ENCODE measurements at places on chromosomes 1 and 21.

DNA sequence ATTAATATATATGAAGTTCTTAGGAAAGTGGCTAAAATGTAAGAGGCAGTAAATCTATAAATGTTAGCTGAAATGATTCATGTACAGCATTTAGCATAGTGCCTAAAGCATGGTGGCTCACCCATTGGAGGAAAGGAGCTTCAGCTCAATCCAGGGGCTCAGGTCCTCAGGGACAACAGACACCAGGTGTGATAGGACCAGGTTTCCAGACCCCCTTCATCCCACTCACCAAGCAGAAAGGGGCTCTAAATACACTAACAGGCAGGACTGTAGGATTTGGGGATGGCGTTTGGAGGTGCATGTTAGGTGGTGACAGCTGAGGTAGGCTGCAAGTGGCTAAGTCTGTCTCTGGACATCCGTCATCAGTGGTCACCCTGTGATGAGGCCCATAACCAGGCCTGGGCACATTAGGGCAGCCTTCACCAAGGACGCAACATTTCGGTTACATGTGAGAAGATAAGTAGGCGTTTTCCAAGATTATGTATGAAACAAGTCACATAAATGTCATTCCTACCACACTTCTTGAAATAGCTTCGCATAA is 233.1 kb downstream of the C1orf94 start:
- no peak for DNase-seq

- no peak for DNase-seq
Measured at GRCh38 chr1:3842912-3843311, 14.1 kb downstream of the CEP104 start.

- no peak for DNase-seq
Measured at GRCh38 chr1:59076612-59077011, 220.3 kb upstream of the FGGY start.

GRCh38 chr1:90513956-90514355 is 203.1 kb downstream of the BARHL2 start:
- DNase-seq: no peak

- no peak for DNase-seq
Measured at GRCh38 chr1:168643152-168643551, 66.7 kb downstream of the XCL1 start.

DNA sequence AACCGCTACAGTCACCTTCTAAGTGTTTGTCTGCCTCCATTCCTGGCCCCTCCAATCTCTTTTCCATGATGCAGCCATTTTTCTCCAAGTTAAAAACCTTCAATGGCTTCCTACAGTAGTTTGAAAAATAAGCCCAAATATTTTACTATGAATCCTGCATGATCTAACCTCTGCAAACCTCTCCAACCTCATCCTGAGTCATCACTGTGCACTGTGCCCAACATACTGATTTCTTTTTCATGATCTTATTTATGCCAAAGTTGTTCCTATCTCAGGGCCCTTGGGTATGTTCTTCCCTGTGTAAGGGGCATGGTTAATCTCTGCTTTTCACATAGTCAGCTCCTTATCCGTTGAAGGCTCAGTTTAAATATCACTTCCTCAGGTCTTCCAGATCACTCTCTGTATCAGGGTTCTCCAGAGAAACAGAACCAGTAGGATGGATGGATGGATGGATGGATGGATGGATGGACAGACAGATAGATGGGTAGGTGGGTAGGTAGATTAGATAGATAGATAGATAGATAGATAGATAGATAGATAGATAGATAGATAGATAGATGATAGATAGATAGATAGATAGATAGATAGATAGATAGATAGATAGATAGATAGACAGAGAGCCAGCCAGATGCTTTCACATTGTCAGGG is 18.1 kb upstream of the PTPN14 start:
- no peak for DNase-seq

- DNase-seq: no peak
Measured at GRCh38 chr1:102434421-102434820, 437.7 kb upstream of the OLFM3 start.

DNA sequence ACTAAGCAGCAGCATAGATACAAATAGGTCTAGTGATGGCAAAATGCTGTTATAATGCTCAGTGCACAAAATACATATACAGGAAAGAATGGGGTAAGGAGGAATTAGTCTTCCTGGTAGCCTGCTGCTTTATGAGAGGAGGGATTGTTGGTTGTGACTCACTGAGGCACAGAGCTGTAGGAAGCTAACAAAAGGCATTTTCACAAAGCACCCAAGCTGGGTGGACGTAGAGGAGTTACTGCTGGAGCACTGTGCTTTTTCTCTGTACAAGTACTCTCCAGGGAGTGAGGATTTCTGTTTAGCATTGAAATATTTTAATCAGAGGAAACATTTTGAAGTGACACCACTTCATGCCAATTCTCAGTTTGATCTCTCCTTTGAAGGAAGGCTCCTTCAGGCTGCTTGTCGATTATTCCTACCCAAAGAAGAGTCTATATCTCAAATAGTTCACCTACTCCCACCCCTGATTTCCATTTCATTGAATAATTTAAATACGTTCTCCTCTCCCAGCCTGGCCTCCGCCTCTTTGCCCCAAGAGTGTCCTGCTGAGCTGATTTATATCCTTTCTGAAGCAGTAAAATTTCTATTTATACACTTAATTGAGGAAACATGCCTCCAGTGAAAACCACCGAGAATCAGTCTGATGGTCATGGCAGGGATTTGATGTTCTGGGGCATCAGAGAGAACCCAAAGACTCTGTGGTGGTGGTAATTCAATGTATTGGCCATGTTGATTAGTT is 271.9 kb downstream of the HHAT start:
- DNase-seq: no peak
